ENCODE measurements at places on chromosomes 6 and 20.

GRCh38 chr20:23435626-23436539 lies 3.6 kb upstream of the CSTL1 start:
- no peak for DNase-seq

- no peak for DNase-seq
Measured at GRCh38 chr6:57127763-57128162, 37.8 kb downstream of the ZNF451 start.

DNA sequence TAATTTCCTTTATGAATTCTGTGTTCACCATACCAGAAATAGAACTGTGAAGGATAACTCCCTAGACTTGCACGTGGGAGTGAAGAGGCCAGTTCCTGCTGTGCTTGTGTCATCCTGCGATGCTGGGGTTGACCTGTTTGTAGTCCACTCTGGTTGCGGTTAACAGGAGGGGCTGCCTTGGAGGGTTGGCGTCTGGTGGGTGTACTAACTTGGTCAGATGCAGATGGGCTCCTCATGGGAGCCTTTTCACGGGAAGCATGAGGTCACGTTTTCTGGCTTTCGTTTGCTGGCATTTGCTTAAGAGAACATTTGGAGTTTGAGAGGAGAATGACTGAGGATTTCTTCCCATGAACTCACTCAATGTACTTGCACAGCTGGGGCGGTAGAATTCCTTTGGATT lies 41.2 kb downstream of the IGF2R start:
- peak; percentile 60 for DNase-seq

DNA sequence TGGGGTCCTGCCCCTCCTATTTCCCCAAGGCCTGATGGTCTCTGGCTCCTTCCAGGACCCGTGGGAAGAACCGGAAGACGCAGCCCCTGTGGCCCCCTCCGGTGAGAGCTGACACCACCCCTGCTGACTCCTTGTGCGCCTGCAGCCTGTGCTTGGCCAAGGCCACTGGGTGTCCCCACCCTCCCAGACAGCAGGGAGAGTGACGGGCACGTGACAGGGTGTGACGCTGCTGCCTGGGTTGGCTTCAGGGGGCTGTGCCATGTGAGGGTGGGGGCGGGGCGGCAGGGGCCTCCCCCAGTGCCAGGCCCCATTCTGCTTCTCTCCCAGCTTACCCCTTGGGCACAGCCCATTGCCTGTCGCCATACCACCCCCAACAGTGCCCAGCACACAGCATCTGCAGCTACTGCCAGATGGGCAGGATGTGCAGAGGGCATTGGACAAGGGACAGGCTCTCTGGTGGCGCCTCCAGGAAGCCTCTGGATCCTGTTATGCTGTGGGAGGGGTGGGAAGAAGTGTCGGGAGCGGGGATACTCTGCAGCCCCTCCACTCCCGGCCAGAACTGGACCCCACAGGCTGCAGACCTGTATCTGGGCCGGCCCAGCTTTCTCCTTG lies 2.9 kb downstream of the BIRC7 start:
- DNase-seq = no peak

GRCh38 chr20:48455651-48456365 lies 372.0 kb downstream of the PREX1 start:
- DNase-seq = no peak

GRCh38 chr6:110446405-110446804 lies 30.0 kb downstream of the SLC22A16 start:
- no peak for DNase-seq

GRCh38 chr6:120392941-120393340 lies 941.3 kb downstream of the TBC1D32 start:
- DNase-seq = no peak

GRCh38 chr6:508006-508405 lies 116.5 kb downstream of the IRF4 start:
- DNase-seq = no peak

- no peak for DNase-seq
Measured at GRCh38 chr6:868201-868600, 175.3 kb upstream of the EXOC2 start.

DNA sequence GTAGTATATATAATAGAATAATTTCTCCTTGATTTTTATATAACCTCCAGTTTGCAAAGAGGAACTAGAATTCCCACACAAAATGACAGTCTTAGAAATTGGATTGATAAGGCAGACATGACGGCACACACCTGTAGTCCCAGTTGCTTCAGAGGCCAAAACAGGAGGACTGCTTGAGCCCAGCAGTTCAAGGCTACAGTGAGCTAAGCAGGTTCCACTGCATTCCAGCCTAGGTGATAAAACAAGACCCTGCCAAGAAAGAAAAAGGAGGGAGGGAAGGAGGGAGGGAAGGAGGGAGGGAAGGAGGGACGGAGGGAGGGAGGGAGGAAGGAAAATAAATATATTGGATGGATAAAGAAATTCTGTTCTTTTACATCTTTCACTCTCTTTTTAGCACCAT lies 77.6 kb upstream of the SASH1 start:
- DNase-seq = no peak

DNA sequence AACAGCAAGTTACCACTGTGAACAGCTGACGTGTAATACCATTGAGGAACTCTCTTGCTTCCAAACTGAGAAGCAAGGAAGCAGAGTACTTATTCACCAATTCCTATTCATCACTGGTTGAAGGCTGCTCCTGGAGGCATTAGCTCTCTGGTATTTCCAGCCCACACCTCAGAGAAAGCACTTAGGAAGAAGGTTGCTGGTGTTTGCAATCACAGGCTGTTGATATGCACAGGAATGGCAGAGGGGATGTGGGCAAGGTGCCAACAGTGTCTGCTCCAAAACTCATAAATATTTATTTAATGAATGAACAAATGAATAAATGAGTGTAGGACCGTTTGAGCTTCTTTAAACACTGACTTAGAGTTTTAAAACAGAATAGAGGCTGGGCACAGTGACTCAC lies 6.9 kb upstream of the RRBP1 start:
- DNase-seq = no peak

DNA sequence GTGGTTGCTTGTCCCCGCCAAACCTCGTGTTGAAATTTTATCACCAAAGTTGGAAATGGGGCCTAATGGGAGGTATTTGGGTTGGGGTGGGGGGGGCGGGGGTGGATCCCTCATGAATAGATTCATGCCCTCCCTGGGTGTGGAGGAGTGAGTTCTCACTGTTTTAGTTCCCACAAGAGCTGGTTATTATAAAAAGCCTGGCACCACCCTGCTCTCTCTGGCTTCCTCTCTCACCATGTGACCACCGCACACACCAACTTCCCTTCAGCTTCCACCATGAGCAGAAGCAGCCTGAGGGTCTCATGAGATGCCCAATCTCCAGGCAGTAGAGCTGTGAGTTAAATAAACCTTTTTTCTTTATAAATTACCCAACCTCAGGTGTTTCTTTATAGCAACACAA lies 111.3 kb downstream of the PRDM1 start:
- DNase-seq = no peak

DNA sequence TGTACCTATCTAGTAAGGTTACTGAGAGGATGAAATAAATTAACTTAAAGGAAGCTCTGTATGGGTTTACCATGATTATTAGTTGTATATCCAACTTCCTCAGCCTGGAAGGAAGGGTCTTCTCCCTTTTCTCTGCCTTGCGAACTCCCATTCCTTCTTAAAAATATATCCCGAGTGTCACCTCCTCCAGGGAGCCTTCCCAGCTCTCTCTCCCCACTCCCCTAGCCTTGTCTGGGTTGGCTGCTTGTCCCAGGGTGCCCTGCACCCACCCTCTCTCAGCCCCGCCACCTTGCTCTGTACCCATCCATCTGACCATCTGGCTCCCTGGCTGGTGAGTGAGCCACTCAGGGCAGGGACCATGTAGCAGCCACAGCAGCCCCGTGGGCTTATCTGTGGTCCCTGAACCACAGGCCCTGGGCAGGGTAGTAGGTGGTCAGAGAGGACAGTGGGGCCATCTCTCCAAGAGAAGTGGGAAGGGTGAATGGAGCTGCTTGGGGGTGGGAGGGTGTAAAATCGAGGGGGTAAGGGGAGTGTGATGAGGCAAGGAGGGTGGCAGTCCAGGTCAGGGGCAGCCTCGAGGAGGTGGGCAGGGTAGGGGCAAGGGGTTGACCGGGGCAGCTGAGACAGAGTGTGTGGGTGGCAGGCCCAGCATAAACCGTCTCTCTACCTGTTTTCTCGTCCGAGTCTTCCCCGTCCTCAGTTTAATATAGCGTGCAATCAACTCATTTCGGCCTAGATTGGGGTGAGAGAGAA lies 12.8 kb downstream of the TEAD3 start:
- no peak for DNase-seq

DNA sequence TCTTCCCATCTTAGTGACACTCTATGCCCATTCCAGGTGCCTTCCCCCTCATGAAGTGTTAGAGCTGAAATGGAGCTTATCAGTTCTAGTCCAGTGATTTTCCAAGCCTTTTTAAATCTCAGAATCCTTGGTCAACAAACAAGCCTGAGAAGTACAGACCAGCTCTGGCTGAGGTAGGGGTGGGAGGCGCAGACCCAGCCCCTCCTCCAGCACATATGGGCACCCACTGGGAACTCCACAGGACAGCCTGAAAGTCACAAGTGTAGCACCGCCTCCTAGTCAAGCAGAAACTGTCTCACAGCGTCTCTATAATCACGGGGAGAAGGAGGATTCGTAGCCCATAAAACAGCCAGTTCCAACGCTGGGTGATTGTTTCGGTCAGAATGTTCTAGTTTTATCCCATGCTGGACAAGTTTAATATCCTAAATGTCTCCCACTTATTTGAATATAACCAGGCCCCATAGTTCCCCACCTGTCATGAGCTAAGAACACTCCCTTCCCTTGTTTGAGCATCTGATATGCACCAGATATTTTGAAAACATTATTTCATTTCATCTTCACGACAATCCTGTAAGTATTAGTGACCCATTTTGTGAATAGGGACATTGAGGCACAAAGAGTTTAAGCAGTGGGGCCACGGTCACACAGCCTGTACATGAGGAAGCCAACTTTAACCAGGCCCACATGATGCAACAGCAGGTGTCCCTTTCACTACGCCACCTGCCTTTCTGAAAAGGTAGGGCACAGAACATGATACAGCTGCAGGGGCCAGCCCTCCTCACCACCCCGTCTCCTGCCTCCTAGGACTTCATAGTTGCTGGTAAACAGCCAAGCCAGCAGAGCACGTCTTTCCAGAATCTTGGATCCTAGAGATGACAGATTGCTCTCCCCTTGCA lies 40.1 kb downstream of the TRAF3IP2 start:
- no peak for DNase-seq

- peak; percentile 73 for DNase-seq
Measured at GRCh38 chr20:2006452-2007361, 12.8 kb upstream of the PDYN start.

DNA sequence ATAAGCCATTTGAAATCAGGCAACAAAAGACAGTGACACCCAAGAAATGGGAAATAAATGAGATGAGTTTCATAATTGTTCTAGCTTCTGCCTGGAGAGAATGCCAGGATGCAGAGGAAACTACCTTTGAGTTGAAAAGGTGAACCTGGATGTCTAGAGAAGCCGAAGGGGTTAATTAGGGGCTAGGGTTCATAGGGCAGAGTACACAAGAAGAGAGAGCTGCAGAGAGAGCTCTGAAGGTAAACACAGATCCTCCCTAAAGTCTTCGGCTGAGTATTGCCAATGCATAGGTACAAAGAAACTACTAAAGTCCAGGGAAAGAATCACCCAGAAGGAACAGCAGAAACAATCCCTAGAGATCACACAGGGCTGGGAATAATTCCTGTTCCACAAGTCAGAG lies 119.7 kb upstream of the BEND3 start:
- no peak for DNase-seq

- DNase-seq = no peak
Measured at GRCh38 chr20:49379338-49379737, 101.5 kb upstream of the ZNFX1 start.

GRCh38 chr6:51450248-51450957 lies 631.7 kb downstream of the TFAP2B start:
- DNase-seq = no peak

DNA sequence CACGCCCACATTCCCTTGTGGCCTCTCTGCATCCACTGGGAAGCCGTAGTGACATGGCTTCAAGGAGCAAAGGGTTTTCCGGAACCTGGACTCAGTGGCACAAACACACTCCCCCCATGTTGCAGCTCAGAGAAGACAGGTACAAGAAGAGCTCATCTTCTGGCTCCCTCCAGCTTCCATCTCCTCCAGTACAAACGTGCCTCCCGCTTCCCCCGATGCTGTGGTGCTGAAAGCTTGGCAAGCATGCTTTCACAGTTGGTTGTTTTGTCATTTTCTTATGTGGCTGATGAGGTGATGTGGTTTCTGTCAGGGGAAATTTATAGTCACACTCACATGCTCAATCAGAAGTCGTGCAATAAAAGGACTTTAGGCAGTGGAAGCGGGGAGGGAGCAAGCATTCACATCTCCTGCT lies 258.5 kb downstream of the KIF16B start:
- DNase-seq = no peak

GRCh38 chr6:45212976-45213375 lies 115.2 kb upstream of the RUNX2 start:
- no peak for DNase-seq

DNA sequence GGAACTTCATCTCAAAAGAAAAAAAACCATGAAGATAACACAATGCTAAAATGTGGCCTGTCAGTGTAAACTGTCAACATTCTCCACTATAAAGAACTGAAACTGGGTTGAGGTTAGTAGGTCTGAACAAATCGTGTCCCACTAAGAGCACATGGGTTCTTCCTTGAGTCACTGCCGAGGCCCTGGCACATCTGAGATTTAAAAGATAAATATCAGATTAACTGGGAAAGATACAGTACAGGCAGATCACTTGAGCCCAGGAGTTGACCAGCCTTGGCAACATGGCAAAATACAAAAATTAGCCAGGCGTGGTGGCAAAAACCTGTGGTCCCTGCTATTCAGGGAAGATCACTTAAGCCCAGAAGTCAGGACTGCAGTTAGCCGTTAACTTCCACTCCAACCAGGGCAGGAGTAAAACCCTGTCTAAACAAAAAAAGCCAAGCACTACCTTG lies 5.6 kb downstream of the EEF1A1 start:
- DNase-seq = no peak

- DNase-seq = no peak
Measured at GRCh38 chr6:6439778-6440177, 119.3 kb upstream of the F13A1 start.

- DNase-seq = no peak
Measured at GRCh38 chr6:43275801-43276576, 22.1 kb upstream of the SLC22A7 start.

- peak; percentile 3 for DNase-seq
Measured at GRCh38 chr20:61874421-61875068, 191.1 kb downstream of the TAF4 start.
